ENCODE measurements at places on chromosomes 5 and 9.

GRCh38 chr9:131728961-131729360 is 10.9 kb downstream of the RAPGEF1 start:
- DNase-seq: no peak

DNA sequence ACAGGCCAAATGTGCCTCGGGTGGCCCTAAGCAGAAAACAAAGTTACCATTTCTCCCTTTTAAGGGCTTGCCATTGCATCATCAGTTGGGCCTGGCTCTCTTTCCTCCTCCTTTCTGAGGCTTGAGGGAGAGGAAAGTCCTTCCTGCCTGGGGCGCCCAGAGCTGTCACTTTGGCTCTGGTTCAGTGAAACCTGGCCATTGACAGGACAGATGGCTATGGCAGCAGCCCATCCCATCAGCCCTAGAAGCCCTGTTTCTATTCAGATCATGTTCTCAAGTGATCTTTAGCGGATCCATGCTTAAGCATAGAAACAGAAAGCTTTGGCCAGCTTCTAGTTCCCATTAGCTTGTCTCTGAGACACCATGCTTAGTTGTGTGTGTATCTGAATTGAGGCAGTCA is 293.4 kb downstream of the YTHDC2 start:
- no peak for DNase-seq

DNA sequence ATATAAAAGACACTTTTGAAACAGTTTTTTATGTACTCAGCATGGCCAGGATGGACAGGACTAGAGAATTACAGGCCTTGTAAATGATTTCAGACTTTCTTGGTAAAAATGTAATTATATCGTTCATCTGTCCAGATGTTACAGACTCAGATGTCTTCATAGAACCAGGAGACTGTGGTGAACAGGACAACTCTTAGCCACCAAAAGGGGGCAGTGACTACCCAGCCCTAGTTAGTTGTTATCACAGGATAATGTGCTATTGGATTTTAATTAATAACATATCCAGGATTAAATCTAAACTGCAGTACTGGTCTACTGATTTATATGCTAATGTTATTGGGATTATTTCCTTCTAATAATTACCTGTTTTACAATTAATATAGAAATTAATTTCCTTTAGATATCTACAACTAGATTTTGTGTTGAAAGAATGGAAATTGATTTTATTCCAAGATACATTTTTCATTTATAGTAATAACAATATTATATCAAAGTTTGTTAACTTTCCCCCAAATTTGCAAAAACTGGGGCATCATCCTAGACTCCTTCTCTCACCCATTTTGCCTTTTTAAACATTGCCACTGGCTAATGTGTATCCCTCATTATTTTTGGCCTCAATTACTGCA is 99.4 kb downstream of the MTREX start:
- DNase-seq: peak; percentile 25

GRCh38 chr9:132991351-132992300 is 13.1 kb downstream of the GFI1B start:
- DNase-seq: no peak

DNA sequence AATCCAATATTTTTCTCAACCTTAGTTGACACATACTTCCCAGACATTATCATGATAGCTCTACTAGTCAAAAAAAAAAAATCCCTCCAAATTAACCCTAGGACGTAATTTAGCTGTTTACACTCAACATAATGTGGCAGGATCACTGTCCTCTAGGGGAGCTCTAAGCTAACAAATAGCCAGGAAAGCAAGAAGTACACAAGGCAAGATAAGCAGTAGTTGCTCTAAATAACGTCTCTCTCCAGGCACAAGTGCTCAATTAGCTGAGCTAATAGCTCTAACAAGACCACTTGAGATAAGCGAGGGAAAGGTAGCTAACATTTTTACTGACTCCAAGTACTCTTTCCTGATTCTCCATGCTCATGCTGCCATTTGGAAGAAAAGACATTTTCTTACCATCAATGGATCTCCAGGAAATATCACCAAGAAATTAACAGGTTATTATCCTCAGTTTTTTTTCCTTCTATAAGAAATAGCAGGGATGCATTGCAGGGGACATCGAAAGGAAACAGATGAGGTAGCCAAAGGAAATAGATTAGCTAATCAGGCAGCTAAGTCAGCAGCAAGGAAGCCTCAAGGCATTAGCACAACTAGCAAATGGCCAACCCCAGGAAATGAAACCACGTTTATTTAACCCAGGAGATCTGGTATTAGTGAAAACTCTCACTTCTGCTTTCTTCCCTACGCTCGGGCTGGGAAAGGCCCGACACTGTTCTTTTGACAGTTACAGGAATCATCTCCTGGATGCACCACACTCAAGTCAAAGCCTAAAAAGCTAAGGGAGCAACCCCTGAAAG is 614.1 kb downstream of the PTPRD start:
- DNase-seq: no peak

DNA sequence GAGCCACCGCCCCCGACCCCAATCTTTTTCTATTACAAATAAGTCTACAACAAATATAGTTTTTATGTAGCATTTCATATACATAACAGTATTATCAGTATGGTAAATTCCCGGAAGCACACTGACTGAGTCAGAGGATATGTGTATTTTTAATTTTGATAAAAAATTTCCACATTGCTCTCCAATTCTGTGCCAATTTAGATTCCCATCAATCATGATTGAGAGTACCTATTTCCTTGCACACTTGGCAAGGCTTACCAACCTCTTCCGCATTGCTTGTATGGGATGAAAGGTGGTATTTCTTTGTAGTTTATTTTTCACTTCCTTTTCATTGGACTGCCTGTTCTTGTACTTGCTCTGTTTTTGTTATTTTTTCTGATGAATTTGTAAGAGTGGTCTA is 204.6 kb downstream of the RFX3 start:
- DNase-seq: no peak

DNA sequence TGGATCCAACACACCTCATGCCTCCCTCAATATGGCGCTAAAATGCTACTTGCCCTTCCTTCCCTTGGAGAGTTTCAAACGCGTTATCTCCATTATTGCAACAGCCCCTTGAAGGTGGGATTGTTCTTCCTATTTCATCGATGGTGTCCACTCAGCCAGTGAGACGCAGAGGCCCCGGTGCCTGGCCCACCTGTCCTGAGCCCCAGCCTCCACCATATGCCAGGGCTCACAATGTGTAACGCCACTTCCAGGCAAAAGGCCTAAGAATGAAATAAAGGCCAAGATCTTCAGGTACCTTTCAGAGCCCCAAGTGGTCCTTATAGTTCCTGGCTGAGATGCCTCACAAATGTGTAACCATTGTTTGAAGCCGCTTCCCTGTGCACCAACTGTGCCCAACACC is 170.7 kb upstream of the PHYKPL start:
- DNase-seq: no peak

GRCh38 chr5:31362529-31362900 is 169.0 kb downstream of the CDH6 start:
- DNase-seq: no peak

- no peak for DNase-seq
Observed at GRCh38 chr9:38079461-38080031, 10.5 kb upstream of the SHB start.

DNA sequence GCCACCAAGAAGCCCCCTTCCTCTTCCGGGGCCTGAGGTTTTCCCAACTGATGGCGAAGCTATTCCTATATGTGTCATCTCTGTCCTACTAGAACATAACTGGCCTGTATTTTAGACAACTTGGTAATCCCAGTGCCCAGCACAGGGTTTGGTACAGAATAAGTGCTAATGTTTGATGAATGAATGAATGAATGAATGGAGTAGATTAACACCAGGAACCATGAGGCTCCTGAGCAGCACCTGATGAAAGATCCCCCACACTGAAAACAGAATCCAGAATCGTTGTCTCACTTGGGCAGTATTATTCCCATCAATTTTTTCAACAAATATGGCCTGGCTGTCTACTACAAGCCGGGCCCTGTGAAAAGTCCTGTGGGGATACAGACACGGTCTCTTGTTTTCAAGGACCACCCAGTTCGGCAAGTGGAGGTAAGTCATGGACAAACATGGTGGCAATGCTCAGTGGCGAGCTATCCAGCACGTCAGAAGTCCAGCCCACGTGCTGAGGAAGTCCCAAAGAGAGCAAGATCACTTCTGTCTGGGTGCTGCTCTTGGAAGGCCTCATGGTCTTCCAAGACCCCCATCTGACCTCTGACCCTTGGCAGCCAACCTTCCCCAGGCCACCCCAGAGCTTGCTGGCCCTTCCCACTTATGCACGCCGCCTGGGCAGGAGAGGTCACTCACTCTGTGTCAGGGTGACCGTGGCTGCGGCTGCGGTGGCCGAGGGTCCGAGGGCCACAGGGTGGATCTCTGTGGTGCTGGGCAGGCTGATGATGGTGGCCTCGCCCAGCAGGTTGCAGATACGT is 1.0 kb downstream of the NAIF1 start:
- DNase-seq: no peak

DNA sequence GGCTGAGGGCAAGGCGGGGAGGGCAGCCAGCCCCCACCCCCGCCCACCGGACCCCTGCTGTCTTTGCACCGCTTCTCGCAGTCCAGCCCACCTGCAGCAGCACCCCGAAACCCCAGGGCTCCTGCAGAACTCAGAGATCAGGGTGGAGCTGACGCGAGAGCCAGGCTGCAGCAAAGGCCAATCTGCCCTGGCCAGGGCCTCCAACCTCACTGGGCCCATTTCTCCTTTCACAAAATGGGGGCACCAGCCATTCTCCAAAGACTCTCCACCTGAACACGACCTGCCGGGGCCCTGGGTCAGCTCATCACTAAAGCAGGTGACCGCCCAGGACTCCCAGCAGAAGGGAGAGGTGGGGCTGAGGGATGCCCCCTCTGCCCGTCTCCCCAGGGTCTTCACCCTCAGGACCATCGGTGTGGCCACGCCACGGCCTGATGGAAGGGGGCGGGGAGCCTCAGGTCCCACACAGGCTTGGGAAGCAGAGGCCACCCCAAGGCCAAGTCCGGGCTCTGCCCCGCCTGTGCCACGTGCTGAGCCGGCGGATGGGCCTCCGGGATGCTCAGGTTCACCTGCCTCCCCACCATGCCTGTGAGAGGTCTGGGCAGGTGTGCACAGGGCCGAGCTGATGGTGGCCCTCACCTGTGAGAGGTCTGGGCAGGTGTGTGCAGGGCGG is 13.1 kb downstream of the NACC2 start:
- no peak for DNase-seq

GRCh38 chr5:72991394-72991793 is 35.6 kb downstream of the FCHO2 start:
- no peak for DNase-seq

DNA sequence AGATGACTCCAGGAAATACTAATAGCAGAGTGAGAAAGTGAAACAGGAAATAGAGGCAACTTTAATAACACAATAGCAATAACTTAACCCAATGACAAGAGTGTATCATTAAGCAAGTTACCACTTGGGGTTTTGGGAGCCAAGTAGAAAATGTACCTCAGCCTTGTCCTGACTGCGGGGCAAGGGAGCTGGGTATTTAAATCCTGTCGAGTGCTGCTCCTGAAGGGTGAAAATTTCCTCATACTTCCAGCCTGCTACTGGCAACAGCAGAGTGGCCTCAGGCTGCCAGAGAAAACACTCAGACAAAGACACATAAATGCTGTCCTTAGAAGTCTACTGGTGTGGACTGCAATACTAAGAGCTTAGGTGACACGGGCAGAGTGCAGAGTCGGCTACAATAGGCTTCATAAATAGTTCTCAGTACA is 112.5 kb upstream of the EMB start:
- DNase-seq: no peak

DNA sequence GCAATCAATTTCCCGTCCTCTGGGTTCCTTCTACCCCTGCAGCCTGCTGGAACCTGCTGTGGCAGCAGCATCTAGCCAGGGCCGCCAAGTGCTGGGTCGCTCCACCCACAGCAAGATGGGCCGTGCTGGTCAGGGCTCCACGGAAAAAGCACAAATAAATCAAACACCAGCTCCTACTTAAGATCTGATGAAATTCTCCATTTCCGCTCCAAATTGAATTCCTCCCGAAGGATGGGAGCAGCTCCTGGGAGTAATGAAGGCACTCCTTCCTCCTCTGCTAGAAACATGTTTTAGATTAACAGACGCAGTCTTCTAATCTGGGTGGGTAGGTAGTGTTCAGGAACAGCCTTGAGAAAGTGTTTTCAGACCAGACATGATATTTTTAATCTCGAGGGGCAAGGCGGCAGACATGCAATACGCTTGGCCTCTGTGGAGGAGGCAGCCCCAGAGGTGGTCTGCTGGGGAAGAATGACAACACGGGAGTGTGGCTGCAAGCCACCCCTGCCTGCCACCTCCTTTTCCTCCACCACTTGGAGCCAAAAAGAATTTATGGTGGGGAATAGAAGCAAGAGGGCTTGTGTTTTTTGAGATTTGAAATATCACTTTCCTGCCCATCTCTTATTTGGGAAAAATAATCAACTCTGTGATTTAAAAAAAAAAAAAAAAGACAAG is 194.1 kb downstream of the AOPEP start:
- DNase-seq: peak; percentile 89

DNA sequence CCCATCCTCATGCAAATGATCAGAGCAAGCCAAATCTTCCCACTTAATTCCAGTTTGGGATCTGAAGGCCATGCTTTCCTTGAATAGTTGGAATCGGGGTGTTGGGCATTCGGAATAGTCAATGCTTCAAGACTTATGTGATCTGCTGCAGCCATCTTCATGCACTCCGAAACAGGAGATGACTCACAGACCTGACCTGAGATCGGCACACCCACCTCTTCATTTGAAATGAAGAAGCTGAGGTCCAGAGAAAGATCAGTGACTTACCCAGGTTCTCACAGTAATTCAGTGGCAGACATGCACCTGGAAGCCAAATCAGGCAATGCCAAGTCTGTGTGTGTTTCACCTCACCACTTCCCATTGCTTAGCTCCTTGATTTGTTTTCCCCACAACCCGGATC is 33.0 kb downstream of the FOXD1 start:
- no peak for DNase-seq

- DNase-seq: no peak
Observed at GRCh38 chr5:16238018-16238417, 58.4 kb upstream of the MARCHF11 start.

DNA sequence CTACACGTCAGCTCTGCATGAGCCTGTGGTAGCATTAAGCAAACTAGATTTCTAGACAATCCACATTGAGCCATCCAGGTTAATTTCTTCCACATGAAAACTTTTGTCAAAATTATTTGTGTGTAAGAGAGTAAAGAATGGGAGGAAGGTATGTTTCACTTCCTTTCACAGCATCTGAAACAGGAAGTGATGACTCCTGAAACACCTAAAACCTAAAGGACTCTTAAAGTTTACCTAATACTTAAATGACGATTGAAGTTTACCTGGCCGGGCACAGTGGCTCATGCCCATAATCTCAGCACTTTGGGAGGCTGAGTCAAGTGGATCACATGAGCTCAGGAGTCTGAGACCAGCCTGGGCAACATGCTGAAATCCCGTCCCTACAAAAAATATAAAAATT is 223.8 kb downstream of the CEMIP2 start:
- no peak for DNase-seq

GRCh38 chr9:34651876-34652601 is at the start of gene IL11RA:
TSS of gene IL11RA (plus strand) at chr9:34652185. CDS start at chr9:34655218, 3,033 bp downstream.
- peak; percentile 89 for DNase-seq
